ENCODE measurements at places on chromosomes 2 and 18. TPM values are rescaled to one million over a fixed set of nuclear protein-coding genes. Genes with fewer than 3 reads are reported as not detected.

GRCh38 chr18:3867864-3868311 lies 417.9 kb downstream of the TGIF1 start:
- DNase-seq, result peak; percentile 3

DNA sequence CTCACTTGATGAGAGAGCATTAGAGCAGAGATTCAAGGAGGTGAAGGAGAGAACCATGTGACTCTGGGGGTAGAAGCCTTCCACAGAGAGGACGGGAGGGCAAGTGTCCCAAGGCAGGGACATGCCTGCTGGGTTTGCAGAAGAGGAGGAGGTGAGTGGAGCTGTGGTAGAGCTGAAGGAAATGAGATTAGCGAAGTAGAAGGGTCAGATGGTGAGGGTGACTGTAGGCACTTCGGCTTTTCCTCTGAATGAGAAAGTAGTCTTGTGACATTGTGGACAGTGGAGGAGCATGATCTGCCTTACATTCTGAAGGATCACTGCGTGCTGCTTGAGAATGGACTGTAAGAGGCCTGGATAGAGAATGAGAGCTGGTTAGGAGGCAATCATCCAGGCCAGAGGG lies 126.0 kb downstream of the NXPH2 start:
- no peak for DNase-seq

DNA sequence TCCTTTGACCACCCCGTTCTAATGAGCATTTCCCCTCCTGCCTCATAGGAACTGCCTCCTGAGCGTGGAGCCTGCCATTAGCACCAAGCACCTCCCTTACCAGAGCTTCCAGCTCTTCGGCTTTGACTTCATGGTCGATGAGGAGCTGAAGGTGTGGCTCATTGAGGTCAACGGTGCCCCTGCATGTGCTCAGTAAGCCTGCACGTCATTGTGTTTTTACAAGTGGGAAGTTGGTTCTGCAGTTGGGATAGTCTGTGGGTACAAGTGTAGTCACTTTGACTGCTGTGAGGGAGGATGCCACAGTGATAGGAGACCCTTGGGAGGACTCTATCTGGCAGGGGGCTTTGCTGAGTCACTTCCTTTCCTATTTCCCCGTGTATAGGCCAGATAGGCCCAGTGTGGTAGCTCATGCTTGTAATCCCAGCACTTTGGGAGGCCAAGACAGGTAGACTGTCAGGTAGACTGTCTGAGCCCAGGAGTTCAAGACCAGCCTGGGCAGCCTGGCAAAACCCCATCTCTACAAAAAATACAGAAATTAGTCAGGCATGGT lies 22.0 kb upstream of the POLR1B start:
- no peak for DNase-seq

DNA sequence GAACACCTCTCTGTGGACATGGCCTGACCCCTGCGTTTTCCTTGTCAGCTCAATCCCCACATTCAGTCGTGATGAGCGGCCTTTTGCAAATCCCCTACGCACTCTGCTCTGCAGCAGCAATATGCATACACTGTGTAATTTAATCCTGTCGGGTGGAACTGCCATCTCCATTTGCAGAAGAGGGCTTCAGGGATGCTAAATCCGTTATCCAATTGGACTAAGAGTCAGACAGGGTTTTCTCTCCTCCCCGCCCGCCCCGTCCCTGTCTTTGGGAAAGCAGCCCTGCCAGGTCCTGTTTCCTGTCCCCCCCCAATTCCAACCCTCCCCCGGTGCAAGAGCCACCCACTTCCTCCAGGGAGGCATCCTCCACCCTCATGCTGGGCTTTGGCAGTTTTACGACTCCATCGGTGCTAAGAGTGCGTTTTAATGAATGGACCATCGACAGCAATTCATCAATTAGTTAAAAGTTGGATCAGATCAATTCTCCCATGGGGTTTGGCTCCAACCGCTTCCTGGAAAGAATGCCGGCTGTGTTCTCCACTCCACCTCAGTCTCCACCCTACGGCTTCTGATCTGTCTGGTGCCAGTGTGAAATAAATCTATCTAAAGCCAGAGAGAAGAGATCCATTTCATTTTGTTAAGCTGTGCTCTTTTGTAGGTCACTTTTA lies 53.5 kb upstream of the ASAP2 start:
- peak; percentile 39 for DNase-seq

DNA sequence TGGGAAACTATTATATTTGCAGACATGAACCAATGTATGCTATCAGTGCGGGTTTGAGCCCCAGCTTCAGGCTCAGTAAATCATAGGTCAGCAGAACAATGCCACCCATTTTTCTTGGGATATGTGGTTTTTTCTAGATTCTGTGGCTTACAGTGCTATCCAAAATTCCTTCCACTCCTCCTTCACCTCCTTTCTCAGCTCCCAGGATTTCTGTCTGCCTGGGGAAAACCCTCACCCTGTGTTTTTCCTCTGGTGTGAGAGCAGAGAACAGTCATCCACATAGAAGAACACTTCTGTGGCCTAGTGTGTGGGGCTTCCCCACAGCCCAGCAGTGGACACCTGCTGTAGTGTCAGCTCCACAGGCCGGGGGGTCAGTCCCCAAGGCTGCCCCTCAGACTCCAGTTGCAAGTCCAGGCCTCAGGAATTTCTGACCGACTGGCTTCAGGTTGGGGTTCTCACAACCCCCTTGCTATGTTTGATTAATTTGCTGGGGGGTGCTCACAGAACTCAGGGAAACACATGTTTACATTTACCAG lies 238.2 kb downstream of the LDLRAD4 start:
- DNase-seq, result no peak

GRCh38 chr18:35027206-35027605 lies 14.0 kb upstream of the MAPRE2 start:
- no peak for DNase-seq

DNA sequence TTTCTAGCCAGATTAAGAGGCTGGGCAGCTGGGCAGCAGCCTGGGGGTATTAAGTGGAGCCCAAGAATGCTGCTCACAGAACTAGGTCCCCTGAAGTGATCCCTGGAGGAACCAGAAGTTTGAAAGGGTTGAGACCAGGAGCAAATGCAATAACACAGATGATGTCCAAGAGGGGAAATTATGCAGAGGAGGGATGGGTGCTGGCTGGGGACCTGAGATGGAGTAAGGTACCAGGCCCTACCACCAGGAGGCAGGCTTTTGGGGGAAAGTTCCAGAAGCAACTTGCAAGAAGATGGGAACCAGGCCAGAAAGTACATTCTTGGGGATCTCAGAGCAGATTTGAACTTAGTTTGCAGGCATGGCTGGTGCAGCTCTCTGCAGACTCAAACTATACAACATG lies 175.1 kb downstream of the NCK2 start:
- DNase-seq, result no peak

GRCh38 chr2:101040761-101041160 lies 38.7 kb downstream of the RPL31 start:
- no peak for DNase-seq

DNA sequence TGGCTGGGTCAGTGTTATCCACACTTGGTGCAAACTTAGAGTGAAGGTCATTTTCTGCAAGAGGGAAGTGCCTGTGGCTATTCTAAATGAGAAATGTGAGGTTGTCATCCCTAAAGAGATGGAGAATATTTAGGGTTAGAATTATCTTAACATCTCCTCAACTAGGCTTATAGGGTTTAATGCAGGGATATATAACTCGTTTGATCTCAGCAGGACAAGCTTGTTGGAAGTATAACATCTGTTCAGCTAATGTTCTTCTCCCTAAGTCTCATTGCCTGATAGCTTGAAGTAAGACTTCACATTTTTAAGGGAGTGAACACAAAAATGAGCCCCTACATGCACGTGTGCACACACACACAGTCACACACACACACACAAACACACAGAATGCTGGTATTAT lies 75.9 kb upstream of the NRXN1 start:
- DNase-seq, result no peak

- DNase-seq, result no peak
Measured at GRCh38 chr2:231203087-231203486, 4.7 kb downstream of the ARMC9 start.

GRCh38 chr2:198913394-198914152 lies 544.2 kb downstream of the SATB2 start:
- no peak for DNase-seq

GRCh38 chr2:2639251-2640139 lies 308.4 kb upstream of the MYT1L start:
- DNase-seq, result no peak

GRCh38 chr2:29361231-29361630 lies 246.0 kb downstream of the CLIP4 start:
- no peak for DNase-seq

DNA sequence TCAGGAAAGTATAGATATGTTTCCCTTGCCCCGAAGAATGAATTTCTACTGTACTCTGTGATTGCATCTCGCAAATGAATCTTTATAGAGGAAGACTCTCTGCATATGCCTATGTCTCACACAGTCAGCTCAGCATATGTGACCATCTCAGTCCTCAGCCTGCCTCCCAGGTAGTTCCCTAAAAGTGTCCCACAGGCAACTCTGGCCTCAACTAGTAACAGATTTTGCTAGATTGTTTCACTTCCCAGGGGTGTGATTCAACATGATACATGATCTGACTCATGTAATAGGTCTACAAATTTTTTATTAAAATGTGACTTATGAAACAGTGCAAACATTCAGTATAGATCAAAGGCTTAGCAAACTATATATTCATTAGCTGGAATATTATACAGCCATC lies 296.6 kb upstream of the CRIM1 start:
- peak; percentile 14 for DNase-seq

- DNase-seq, result no peak
Measured at GRCh38 chr2:241035818-241036396, 37.5 kb downstream of the SNED1 start.

DNA sequence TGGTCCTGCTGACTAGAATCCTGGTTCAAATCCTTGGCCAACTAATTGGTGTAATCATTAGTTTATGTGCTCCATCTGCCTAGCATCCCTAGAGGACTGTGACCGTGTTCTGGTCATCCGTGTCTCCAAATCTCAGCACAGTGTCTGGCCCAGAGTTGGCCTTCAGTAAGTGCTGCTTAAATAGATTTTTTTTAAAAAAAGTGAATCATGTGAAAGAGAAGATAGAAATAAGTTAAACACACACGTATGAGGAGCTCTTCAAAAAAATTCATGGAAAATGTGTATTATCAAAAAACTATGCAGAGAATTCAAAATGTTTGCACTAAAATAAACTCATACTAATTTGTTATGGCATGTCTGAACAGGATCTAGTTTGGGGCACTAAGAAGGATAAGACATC lies 129.3 kb upstream of the TLK1 start:
- DNase-seq, result no peak

DNA sequence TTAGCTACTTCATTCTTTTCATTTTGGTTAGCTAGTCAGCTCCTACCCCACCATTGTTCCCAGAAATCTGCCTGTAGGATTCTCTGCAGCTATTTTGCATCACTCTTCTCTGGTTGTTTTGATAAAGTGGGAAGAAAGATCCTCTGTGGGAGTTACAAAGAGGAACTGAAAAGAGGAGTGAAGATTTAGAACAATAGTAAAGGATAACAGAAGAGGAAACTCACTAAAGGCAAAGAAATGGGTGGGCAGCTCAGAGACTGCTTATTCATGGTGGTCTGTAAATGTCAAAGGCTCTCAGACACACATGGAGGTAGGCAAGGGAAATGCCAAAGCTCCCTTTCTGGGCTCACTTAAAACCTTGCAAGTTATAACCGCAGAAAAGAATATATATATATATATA lies 17.2 kb upstream of the CD207 start:
- DNase-seq, result no peak

DNA sequence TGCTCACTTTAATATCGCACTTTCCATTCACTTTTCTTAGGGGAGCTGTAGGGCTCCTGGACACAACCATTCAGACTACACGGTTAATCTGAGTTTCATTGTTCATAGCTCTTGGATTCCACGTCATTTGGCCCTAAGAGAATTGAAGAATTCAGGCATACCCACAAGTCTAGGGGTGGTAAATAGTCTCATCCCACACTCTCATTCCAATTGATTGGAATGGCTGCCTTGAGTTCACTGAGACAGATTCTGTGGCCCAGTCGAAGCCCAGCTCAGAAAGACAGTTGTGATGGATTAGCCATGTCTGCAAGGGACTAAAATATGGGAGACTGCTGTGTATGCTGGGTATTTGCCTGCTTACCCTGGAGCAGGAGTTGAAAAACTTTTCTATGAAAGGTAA lies 124.6 kb downstream of the TFCP2L1 start:
- DNase-seq, result no peak

GRCh38 chr18:59376351-59376935 lies 17.4 kb upstream of the LMAN1 start:
- no peak for DNase-seq

DNA sequence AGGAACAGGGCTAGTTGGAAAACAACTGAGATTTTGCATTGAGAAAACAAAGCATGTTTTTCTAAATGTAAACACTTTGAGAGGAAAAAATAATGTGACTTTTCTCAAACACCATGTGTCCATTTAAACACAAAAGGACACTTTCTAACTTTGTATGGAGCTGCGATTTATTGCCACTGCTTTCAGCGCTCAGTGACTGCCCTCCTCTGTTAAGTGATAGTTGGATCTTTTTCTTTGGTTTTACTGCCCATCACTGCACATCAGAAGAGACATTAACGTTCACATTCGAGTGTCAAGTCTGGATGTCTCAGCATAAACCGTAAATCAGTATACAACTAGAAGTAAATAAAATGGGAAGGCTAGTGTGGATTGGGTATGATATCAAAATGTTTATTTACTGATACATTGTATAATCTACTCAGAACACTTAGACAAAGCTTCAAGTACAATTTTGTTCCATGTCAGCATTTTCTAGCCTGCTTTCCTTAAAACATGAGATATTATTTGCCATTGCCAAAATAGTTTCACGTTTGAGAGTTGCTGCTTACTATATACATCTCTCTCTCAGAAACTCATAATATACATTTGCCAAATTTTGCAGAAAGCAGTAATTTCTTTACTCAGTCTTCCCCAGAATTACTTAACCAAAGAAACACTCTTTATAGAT lies 237.6 kb downstream of the IKZF2 start:
- DNase-seq, result no peak

DNA sequence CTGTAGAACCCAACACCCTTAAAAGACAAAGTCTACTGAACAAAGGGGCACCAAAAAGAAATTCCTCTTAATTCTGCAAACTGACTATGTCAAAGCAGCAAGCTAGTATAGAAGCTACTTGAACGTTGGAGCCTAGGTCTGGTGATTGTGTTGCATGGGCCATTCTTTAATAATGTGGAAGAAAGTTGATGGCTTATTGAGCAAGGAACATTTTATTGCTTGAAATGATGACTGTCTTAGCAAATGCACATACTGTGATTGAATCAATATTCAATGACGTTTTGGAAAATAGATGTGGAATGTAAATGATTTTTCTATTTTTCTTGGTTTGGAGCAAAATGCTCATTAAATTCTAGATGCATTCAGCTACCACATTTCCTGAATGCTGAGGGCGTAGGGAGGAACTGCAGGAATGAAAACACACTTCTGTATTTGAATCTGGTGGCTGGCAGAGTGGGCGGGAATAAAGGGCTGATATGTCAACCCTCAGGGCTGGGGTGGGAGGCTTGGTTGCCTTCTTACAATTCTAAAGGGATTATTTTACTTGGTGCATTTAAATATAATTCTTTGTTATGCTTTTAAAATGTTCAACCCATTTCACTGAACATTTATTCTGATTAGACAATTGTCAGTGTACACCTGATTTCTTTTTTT lies 26.5 kb downstream of the MYO3B start:
- no peak for DNase-seq

- DNase-seq, result no peak
Measured at GRCh38 chr2:186594001-186594722, 4.3 kb downstream of the ITGAV start.

CYTIP gene
- 8.2 TPM for total RNA-seq

LYG2 gene
- 16.5 TPM for total RNA-seq

ITM2C gene
- 49.4 TPM for total RNA-seq

WNT10A gene
- total RNA-seq, result 5.7 TPM

RUFY4 gene
- 0.10 TPM for total RNA-seq

NEB gene
- 212 TPM for total RNA-seq

MC5R gene
- total RNA-seq, result not detected

CACNB4 gene
- total RNA-seq, result 16.3 TPM

TWIST2 gene
- 60.3 TPM for total RNA-seq

Data from skin of body (tissue), 3 donors.